Activated CD4-positive, alpha-beta T cell treated with anti-CD3 and anti-CD28 coated beads for 1 hour (primary cell): ENCODE measurements at places on chromosomes 12 and 14.

DNA sequence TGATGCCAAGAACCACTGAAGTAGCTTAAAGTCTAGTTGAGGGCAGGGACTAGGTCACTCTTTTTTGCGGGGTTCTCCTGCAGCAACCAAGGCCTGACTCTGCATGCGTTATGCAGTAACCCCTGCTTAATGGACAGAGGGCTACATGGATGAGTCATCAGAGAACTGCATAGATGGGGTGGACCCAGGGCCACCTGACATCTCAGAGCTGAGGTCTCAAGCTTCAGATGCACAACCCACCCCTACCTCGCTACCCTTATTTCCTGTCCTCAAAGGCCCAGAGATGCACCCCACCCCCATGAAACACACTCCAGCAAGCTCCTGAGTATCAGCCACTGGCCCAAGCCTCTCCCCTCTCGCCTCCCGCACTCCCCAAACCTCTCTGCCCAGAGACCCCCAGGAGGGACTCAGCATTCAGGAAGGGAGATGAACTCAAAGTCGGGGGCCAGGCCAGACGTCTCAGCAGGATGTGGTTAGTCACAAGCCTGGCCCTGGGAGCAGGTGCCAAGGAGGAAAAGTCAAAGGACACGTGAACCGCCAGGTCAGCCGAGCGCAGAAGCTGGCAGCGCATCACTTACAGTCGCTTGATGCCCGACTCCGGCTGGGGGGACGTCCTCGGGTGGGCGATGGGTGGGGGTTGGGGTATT lies 25.8 kb downstream of the SNRNP35 start:
- DNase-seq: no peak

DNA sequence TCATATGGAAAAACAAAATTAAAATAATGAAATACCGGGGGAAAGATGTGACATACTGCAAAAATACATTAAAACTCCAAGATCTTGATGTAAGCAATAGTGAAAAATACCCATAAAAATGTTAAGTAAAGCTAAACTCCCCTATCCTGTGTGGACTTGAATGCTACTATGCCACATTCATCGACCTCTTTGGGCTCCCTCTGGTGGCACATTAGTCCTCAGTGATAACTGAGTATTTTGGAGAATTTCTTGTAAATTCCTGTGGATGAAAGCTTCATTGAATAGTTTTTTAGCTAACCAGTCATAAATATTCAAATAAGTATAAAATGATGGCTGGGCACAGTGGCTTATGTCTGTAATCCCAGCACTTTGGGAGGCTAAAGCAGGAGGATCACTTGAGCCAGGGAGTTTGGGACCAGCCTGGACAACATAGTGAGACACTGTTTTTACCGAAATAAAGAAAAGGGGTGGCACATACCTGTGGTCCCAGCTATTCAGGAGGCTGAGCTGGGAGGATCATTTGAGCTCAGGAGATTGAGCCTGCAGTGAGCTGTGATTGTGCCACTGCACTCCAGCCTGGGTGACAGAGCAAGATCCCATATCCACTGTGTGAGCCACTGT lies 42.4 kb upstream of the SGPP1 start:
- DNase-seq: peak; percentile 24

- peak; percentile 95 for DNase-seq
These were observed at the start of gene PRKAG1 for GRCh38 chr12:49018261-49019119. Gene PRKAG1, minus strand, starts transcription at chr12:49018776. Its CDS starts 36 bp downstream, at chr12:49018740.

GRCh38 chr14:58979325-58979724 lies 209.1 kb upstream of the DAAM1 start:
- no peak for DNase-seq

GRCh38 chr14:77044783-77045237 lies 16.3 kb upstream of the IRF2BPL start:
- no peak for DNase-seq

GRCh38 chr14:96588410-96589257 lies 86.5 kb downstream of the PAPOLA start:
- no peak for DNase-seq

- DNase-seq: peak; percentile 31
These were observed 84.4 kb downstream of the ARF6 start for GRCh38 chr14:49977126-49977841.

- no peak for DNase-seq
These were observed 280.2 kb upstream of the PWP1 start for GRCh38 chr12:107405436-107405835.

- no peak for DNase-seq
These were observed 198.9 kb upstream of the SFSWAP start for GRCh38 chr12:131511803-131512561.

- no peak for DNase-seq
These were observed 224.5 kb upstream of the PELI2 start for GRCh38 chr14:55893705-55894104.

DNA sequence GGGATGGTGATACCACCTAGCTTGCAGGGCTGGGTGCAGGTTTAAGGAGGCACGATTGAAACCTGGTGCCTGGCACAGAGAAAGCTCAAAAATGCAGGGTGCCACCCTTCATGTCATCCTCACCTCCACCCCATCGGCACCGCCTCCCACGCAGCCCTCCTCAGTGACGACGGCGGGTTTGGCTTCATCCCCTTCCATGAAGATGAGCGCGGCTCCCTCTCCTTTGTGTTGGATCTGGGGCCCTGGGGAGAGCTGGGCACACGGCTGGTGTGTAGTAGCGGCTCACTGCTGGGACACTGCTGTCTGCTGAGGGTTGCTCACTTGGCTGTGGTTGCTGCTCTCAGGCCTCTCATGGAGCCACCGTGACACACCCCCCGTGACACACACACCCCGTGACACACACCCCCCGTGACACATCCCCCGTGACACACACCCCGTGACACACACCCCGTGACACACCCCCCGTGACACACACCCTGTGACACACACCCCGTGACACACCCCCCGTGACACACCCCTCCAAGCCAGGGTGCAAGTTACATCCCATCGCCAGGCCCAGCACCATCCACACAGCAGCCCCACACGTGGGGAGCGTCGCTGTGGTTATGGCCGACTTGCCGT lies 42.9 kb upstream of the FZD10 start:
- DNase-seq: no peak

DNA sequence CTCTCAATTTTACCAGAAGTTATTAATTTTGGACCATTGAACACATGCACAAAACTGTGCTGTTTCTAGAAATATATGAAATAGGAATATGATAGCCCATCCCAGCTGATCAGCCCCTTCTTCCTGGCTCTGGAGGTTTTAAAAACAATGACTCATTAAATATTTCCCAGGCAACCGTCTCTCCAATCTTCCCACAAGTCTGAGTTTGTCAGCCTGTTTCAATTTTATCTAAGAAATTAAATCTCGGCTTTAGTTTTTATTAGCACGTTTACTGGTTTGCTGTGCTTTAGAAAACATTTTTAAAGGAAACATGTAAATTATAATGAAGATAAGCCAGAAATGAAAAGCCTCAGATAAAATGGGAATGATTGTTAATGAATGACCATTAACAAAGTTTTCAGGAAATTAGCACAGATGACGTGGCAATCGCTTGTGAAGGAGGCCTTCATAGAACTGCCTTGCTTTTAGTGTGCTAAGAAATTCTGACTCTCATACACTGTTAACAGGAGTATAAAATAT lies 89.3 kb upstream of the RAP1B start:
- no peak for DNase-seq

- no peak for DNase-seq
These were observed 26.8 kb downstream of the ZFYVE1 start for GRCh38 chr14:73000073-73000472.

GRCh38 chr14:100871234-100872186 lies 32.0 kb downstream of the RTL1 start:
- DNase-seq: no peak

GRCh38 chr14:56244138-56244789 lies 126.1 kb downstream of the PELI2 start:
- DNase-seq: no peak

DNA sequence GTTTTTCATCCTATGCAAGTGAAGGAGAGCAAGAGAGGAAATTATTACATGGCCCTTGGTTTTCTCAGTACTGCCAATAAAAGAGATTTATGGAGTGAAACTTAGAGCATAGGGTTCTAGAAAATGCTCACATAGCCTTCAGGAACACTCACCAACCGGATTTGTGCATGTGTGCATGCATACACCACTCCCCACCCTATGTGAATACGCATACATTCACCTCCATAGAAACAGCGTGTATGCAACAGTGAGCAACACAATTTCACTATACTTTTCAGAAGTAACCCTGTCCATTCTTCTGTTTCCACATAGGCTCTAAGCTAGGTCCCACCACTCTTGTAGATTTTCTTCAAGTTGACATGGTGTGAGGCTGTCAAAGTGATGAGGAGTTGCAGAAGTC lies 31.5 kb upstream of the HOXC13 start:
- DNase-seq: no peak

DNA sequence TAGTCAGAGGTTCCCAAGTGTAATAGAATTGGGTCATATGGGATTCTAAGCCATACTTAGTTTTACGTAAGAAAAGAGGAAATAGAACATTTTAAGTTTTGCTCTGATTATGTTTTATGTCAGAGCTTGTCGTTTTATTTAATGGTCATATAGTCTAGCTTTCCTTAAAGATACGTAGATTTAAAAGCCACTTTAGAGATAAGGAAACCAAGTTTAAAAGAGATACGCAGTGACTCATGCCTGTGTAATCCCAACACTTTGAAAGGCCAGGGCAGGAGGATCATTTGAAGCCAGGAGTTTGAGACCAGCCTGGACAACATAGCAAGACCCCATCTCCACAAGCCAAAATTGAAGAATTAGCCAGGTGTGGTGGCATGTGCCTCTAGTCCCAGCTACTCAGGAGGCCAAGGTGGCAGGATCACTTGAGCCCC lies 19.5 kb downstream of the MAPK1IP1L start:
- no peak for DNase-seq

DNA sequence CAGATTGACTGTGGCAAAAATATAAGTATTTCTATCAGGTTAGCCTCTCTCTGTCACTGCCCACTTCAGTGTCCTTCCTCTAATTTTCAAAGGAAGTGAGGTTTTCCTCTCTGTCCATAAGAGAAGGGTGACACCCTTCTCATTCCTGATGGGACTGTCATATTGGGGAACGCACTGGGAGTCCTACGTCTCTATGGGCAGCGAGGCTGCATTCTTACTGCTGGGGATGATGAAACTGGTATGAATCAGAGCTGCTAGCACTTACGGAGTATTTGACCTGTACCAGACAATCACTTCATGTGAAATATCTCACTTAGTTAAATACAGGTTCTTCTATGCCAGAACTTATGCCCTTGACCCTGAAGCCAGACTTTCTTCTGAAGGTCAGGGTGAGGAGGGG lies 436.3 kb downstream of the DPF3 start:
- no peak for DNase-seq

DNA sequence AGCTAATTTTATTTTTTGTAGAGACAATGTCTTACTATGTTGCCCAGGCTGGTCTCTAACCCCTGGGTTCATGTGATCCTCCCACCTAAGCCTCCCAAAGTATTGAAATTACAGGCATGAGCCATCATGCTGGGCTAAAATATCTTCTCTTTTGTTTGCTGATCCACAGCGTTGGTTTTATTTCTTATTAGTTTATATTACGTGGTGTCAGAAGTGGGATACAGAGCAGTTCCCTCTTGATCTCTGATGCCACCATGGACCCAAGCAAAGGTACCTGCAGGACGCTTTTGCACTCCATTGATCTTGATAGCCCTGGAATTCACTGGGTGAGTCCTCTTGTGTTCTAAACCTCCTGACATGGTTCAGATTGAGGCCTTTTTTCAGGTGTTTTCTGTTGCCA lies 43.8 kb upstream of the RESF1 start:
- no peak for DNase-seq

GRCh38 chr14:104434214-104435076 lies 145.1 kb upstream of the C14orf180 start:
- no peak for DNase-seq

DNA sequence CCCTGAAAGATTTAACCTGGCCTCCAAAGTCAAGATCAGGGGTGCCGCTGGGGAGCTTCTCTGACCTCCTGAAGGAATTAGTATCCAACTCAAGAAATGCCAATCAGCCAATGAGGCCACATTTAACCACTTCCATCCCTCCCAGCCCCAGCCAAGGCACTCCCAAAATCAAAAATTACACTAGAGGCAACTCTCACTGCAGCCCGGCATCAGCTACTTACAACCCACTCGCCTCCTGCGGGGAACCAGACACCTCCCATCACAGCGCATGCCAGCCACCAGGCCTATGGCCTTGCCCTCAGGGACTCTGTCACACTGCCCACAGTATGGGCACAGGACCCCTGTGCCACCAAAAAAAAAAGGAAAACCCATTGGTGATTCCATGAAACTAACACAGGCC lies 62.3 kb upstream of the DDX11 start:
- no peak for DNase-seq

DNA sequence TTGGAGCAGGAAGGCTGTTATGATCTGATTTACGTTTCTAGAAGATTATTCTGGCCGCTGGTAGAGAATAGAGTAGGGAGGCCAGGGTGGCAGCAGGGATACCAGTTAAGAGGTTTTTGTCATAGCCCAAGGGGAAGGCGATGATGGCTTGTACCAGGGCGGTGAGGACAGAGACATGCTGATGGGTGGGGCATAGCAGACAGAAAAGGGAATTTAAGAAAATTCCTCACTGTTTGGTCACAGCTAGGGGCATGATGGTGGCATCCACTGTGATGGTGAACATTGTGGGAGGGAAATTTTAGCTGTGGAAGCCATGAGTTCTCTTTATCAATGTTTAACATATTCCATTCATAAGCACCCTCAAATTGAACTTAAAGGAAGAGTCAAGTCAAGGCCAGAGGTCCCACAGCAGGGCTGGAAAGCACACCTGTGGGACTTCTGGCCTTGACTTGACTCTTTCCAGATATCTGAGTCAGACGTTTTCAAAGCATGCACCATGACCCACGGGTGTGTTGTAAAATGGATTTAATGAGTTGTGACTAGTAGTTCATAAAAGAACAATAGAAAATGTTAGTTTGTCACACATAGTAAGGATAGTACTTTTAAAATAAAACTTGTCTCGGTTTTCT lies 134.6 kb downstream of the CHST11 start:
- no peak for DNase-seq

DNA sequence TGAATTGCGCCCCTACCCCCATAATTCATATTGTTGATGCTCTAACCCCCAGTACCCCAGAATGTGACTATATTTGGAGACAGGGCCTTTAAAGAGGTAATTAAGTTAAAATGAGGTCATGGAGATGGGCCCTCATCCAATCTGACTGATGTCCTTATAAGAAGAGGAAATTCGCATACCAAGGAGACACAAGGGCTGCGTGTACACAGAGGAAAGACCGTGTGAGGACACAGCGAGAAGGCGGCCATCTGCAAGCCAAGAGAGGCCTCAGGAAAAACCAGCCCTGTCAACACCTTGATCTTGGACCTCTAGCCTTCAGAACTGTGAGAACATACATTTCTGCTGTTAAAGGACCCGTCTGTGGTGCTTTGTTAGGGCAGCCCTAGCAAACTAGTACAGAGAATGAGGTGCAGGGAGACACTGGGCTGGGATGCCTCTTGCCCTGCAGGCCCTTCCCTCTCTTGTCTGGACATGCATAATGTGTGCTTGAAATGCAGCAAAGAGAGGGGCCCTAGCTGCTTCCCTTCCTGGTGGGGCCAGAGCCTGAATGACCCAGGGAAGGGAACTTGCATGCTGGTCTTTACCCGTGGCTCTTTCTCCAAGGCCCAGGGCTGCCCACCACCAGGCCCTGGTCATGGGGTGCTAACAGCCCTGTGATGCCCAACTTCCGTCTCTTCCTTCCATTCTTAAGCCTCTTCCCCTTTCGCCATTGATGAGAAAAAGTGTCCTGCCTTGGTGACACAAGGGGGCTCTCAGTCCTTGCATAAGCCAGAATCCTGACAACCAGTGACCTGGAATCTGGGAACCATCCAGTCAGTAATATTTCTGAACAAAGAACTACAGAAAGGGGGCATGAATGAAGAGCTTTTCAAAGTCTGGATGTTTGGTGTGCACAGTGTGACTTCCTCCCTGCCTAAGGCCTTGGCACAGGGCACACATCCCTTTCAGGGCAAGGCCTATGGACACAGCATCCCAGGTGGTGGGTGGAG lies 50.0 kb upstream of the GPATCH2L start:
- no peak for DNase-seq
